DMS53 (cell line): ENCODE measurements at places on chromosomes 5 and 9.

DNA sequence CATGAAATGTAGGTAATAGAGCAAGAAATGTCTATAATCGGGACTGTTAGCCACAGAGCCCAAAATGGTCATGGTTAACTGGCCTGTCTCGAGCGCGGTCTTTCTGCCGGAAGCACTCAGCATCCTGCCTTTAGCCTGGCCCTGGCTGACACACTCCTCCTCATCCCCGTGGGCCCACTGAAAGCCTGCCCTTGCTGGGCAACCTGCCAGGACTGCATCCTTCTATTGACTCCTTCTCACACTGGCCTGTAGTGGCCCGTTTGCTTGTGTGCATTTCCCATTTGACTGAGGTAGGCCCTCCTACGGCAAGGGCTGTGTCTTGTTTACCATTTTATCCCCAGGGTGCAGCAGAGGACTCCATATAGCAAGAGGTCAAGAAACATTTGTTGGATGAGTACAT is 215.7 kb downstream of the ATPSCKMT start:
- peak; percentile 75 for DNase-seq

DNA sequence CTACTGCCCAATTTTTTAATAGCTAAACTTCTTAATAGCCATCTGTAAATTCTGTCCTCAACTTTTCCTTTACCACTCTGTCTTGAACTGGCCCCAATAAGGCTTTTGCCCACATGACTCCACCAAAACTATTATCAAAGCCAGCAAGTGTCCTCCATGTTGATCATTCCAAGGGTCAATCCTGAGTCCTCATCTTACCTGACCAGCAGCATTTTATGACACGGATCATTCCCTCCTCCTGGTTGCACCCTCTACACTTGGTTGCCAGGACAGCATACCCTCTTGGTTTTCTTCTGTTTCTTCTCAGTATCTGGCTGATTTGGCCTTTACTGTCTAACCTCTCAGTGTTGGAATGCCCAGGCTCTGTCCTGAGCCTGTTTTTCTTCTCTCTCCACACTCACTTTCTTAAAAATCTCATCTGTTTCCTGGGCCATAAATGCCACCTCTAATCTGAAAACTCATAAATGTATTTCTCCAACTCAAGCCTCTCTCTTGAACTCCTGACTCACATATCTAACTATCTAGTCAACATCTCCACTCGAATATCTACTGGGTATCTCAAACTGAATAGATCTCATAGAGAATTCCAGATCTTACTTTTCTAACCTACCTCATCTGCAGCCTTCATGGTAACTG is 40.0 kb upstream of the CDC42SE2 start:
- DNase-seq: no peak

- DNase-seq: no peak
Observed at GRCh38 chr9:114720086-114720676, 38.2 kb upstream of the TEX48 start.

DNA sequence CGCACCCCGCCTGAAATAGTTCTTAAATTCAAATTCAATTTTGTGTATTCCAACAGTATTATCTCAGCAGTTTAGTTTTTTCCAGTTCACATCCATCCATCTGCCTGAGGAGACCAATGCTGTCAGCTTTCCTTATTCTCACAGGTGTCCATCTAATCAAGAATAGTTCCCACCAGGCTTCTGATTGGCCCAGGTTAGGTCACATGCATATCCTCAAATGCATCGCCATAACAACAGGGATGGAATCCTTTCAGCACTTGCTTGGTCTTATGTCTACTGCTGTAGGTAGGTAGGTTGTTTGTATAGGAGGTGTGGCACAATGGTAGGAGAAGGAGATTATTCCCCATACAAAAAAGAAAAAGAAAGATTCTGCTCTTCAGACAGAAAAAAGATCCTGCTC is 91.2 kb downstream of the UBE2R2 start:
- DNase-seq: peak; percentile 31
